GM20000 (cell line): ENCODE measurements at places on chromosomes 11 and 22.
A peak's percentile ranks its signal among the peaks of the same experiment; 100 is the strongest.

GRCh38 chr11:43419460-43419859, 60.7 kb downstream of the TTC17 start:
- peak; percentile 18 for DNase-seq

GRCh38 chr22:22235558-22235957, 9.0 kb upstream of the VPREB1 start:
- DNase-seq, result peak; percentile 70

DNA sequence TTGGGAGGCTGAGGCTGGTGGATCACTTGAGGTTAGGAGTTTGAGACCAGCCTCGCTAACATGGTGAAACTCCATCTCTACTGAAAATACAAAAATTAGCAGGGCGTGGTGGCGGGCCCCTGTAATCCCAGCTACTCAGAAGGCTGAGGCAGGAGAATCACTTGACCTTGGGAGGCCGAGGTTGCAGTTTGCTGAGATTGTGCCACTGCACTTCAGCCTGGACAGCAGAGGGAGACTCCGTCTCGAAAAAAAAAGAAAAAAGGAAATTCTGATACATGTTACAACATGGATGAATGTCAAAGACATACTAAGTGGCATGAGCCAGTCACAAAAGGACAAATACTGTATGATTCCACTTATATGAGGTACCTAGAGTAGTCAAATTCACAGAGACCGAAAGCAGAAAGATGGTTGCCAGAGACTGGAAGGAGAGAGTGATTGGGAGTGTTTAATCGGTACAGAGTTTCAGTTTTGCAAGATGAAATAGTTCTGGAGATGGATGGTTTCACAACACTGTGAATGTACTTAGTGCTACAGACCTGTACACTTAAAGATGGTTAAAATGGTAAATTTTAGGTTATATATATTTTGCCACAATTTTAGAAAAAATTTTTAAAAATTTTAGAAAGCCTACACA, 92.3 kb downstream of the BLID start:
- no peak for DNase-seq

DNA sequence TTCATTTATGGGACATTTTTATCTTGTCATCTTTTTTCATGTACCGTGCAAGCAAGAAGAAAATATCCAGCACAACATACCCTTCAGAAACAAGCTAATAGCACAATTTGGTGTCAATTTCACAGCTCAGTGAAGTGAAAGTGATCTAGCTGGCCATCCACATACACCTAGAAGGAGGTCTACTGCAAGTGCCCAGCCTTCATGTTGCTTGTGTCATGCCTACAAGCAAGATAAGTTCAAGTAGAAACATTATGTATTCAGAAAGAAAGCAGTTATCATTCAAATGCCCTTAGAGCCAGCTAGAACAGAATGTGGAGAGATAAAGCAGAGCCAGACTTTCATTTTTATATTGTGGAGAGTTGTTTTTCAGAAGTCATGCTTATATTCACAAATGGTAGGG, 325.7 kb upstream of the PITPNB start:
- no peak for DNase-seq

- no peak for DNase-seq
Observed at GRCh38 chr22:45450921-45451651, 37.6 kb downstream of the RIBC2 start.

DNA sequence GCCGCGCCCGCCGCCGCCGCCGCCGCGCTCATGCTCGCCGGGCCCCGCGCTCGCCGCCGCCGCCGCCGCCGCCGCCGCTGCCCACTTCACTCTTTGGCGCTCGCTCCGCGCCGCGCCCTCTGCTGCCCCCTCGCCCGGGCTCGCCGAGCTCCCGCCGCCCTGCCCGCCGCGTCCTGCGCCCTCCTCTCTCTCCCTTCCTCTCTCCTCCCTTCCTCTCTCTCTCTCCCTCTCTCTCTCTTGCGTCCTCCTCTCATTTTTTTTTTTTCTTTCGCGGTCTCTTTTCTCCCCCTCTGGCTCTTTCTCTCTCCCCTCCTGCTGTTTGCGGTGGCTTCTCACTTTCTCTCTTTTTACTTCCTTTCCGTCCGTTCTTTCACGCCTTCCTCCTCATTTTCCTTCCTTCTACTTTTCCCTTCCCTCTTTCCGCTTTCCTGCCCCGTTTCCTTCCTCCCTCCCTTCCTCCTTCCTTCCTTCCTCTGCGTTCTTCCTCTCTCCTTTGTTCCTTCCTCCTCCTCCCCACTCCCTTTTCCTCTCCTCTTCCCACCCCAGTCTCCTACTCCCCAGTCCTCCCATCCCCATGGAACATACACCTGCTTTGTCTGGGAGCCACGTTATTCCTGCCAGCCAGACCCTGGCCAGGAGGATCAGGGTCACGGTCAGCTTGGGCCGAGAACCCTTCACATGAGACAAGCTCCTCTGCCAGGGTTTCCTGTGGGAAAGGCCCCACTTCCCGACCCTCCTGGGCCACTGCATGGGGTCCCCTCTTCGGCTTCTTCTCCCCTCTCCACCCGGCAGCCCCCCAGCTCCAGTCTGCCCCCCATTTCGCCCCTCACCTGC, 19.3 kb upstream of the SHISAL1 start:
- no peak for DNase-seq

- no peak for DNase-seq
Observed at GRCh38 chr11:1404461-1405185, 14.9 kb downstream of the BRSK2 start.

GRCh38 chr11:123700772-123701171, 40.7 kb downstream of the ZNF202 start:
- no peak for DNase-seq
